ENCODE measurements at places on chromosomes 16 and 17.
A peak's percentile ranks its signal among the peaks of the same experiment; 100 is the strongest.

GRCh38 chr16:24989494-24989893 lies 25.7 kb downstream of the ARHGAP17 start:
- no peak for DNase-seq

DNA sequence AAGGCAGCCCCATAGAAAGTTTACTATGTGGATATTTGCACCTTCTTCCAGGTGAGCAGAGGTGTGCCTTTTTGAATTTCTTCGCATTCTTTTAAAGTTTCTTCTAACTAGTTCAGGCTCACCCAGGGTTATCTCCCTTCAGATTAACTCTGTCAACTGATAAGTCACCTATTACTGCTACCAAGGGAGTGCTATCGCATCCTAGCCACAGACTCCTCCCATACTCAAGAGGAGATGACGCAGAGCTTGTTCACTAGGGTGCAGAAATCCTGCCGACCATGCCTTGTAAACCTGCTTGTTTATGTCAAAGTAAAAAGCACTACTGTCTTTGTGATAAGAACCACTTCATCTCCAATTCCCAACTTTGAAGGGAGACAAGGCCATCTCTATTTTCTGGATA lies 390.1 kb downstream of the RBFOX1 start:
- no peak for DNase-seq

DNA sequence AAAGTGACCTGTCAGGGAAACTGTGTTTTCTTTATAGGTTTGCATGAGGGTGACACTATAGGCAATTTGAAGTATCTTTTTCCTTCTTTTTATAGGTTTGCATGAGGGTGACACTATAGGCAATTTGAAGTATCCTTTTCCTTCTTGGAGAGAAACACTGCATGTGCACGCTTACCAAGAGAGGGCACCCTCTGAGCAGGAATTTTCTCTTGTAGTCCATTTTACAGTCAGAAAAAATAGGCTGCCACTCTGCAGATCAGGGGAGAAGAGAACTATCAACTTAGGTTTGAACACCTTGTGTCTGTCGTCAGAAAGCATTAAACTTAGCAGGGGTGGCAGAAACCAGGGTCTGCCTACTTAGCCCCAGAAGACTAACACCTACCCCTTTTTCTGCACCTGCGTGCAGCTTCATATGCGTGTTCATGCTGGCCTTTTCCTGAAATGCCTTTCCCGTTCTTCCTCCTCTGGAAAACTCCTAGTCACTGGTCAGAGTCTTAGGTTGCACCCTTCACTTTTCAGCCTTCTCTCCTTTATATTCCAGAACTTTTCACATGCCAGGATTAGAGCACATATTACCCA lies 16.4 kb upstream of the SMIM36 start:
- DNase-seq = no peak

DNA sequence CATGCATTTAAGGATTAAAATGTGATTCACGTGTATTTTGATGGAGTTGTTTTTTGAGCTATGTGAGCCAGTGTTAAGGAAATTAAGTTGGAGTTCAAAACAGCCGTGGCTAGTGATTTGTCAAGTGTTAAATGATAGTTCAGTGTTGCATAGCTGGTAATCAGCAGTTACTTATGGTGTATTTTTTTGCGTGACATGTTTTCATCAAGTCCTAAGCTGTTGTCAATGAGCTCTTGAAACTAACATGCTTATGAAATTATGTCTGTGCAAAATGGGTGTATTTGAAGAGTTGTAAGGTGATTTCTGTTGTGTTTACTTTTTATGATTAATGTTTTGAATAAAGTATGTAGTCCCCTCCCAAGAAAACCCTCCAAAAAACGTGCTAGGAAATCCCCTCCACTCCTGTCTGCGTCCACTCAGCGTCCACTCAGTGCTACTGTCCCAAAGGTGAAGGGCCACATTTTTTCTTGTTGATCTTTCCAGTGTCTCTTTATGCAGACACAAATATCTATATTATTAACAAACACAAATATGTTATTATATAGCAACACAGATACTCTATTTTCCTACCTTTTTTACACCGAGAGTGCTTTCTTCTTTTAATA lies 30.0 kb downstream of the USP10 start:
- DNase-seq = no peak

- no peak for DNase-seq
Observed at GRCh38 chr16:54363766-54364165, 77.2 kb upstream of the IRX3 start.

DNA sequence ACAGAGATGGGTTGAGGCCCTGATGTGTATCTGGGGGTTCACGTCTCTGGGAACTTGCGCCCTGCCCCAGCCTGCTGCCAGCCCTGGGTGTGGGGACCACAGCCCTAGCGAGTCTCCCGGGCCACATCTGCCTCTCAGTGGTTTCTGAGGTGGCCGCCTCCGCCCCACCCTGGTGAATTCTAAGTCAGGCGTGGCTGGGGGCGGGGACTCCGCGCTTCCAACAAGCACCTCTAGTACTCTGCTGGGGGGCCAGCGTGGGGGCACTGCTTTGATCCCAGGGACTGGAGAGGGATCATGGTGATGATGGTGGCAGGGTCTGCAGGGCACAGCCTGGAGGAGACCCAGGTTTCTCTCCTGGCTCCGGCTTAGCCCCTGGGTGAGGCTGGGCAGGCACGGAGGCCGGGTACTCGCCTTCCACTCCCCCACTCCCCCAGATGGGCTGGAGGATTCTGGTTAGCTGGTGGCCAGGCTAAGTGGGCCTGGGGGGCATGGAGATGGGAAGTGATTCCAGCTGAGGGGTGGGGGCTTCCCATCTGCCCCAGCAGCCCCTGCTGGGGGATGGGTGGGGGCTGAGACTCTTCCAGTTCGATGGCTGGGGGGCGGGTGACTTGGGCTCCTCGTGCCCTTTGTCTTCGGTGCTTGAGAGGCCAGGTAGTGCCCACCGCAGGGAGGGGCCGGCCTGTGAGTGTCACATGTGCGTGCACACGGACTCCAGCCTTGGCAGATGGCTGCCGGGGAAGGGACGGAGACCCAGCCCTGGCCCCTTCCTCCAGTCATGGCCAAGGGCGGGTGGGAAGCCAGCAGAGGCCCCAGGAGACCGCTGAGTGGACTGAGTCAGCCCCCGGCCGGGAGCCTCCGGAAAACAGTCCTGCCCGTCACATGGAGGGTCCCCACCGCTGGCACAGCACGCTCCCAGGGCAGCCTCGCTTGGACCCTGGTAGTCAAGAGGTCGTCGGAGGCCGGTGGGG lies 3.9 kb downstream of the GLIS2 start:
- no peak for DNase-seq

DNA sequence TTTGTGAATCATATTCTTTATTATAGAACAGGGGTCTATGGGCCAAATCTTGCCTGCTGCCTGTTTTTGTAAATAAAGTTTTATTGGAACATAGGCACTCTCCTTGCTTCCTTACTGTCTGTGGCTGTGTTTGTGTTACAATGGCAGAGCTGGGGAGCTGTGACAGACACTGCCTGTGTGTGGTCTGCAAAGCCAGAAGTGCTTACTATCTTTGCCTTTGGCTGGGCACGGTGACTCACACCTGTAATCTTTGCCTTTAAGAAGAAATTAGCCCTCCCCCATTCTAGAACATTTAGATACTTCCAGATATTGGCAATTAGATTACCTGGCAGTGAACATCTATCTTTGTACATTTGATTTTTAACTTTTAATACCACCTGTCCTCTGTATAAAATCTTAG lies 308.3 kb downstream of the FOXL1 start:
- DNase-seq = no peak

DNA sequence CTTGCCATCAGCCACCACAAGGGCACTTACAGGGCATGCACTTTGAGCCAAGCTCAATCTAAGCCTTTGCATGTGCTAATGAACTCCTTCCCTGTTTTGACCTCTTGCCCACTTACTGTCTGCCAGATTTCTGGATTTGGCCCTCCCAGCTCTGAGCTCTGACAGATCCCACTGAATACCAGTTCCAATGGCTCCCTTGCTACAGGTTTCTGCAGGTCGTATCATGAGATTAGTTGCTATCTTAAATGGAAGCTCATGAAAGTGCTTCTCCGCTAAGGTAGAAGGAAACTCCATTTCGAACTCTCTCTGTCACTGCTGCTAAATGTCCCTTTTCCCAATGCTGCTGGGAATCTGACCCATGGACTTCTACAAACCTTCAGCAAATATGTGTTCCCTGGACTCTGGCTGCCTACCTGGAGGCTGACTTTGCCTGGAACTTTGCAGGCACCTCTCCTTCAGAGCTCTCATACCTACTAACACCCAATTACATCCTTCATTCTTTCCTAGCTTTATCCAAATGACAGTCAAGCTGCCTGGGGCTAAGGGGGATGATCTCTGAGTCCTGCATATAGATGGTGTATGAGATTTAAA lies 23.5 kb upstream of the TOB1 start:
- no peak for DNase-seq

DNA sequence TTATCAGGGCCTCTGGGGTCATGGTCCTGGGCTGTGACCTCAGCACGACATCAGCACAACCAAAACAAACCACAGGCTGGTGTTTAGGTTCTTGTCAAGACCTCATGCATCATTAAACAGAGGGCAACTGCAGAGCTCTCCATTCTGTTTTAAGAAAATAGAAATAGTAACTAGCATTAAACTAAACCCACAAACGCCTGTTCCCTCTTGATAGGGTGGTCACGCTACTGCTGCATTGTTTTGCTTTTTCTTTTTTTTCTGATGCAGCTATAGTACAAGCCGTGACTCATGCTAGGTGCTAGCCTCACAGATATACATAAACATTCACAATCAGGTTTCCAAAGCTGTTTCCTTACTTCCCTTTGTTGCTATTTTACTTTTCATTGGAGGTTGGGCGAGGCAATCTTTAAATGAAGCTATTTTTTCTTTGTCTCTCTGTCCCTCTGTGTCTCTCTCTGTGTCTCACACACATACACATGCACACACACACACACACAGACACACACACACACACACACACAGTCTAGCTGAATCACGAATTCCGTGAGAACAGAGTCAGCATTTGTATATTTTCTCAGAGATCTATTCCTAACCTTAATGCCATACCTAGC lies 310.3 kb downstream of the CDH13 start:
- DNase-seq = no peak

DNA sequence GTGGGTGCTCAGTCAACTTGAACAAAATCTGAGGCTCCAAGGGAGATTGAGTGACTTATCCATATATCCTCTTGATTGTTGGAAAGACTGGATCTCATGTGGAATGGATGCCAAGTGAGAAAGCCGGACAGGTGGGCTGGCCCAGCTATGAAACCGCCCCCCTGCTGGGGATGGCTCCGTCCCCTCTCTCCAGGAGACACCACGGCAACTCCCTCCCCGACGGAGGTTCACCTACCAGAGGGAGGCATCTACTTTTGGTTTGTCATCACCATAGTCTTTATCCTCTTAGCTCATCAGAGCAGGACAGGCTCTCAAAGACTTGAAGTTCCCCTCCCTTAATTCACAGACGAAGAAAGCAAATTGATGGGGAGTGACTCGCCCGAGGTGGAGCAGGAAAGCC lies 1.8 kb upstream of the ALG1 start:
- DNase-seq = no peak

GRCh38 chr16:51056331-51056730 lies 94.7 kb downstream of the SALL1 start:
- DNase-seq = no peak

DNA sequence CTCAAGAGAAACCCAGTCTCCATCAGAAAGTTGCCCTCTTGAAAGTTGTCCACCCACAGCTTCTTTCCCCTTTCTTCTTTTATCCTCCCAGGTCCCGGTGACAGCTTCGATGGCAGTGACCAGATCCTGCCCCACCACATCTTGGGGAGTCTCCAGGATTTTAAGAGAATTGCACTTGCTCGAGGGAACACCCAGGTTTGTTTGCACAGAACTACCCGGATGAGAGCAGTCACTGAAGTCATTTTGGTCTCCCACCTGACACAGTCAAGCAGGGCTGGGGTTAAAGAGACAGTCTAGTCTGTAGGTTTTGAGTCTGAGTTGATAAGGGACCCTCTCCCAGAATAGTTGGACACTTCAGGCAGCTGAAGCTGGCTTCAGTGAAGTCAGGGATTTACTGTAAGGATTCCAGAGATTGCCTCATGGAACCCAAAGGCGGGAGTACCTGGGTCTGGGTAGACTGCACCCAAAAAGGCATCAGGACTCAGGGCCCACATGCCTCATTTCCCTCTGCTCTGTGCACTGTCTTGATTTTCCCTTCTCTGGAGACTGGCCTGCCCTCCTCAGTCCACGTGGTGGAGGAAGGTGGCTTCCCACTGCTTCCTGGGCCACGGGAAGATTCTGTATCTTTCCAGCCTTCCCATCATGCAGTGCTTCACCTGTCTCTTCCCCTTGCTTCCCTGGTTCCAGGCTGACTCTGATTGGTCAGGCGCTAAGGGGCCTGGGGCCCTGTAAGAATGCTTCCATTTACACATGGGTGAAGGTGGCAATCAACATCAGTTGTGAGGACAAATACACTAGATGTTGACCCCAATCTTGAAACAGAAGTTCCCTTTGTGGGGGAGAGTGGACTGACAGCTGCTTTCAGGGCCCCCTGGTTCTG lies 9.5 kb downstream of the MYCBPAP start:
- DNase-seq = no peak

GRCh38 chr17:42058063-42058462 lies 7.7 kb upstream of the C17orf113 start:
- no peak for DNase-seq

DNA sequence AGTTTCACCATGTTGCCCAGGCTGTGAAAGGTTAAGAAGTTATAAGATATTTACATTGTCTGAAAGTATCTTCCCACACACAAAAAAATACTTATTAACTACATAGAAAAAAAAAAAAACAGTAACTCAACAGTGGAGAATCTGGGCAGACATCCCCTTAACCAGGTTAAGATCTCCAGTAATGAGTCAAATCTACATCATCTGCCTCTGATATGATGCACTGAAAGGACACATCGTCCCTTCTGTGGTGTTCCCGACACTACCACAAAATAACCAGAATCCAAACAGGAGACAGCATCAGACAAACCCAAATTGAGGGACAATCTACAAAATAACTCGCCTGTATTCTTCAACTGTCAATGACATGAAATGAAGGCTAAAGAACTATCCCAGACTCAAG lies 40.0 kb downstream of the CMTM4 start:
- no peak for DNase-seq

DNA sequence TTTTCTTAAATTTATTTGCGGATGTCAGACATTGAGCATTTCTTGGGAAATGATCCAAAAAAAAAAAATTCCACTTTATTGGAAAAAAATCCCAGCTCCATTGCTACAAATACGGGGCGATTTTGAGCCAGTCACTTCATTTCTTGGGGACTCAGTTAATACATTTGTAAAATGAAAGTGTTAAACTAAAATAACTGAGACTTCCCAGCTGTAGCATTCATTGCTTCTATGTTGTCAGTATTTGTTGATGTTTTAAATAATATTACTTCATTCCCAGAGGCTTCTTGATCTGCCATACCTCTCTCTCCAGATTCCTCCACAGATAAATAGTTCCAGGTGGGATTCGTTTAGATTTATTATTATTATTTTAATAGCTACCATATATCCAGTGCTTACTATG lies 77.1 kb upstream of the HS3ST3A1 start:
- no peak for DNase-seq

DNA sequence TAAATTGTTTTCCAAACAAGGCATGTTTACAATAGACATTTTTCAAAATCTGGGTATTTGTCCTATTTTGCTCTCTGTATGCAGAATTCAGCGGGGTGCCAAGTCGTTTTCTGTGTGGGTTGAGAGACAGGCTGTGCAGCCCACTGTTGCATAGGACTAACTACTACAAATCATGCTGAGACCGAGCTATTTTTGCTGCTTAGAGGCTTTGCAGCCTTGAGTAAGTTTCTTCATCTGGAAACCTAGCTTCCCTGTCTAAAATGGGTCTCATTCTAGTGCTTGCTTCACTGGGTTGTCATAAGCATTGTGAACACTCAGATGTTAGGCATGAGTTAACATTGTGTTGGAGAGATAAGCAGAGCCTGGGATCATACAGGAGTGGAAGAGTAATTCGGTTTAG lies 1.3 kb downstream of the PRPSAP2 start:
- DNase-seq = peak; percentile 46

GRCh38 chr17:1787301-1787902 lies 25.5 kb downstream of the SERPINF1 start:
- no peak for DNase-seq
